ENCODE measurements at places on chromosomes 12 and 14.

- DNase-seq = no peak
These were observed 45.3 kb upstream of the NAA30 start for GRCh38 chr14:57345106-57345505.

GRCh38 chr12:9751204-9752144 lies 9.2 kb downstream of the CD69 start:
- no peak for DNase-seq

DNA sequence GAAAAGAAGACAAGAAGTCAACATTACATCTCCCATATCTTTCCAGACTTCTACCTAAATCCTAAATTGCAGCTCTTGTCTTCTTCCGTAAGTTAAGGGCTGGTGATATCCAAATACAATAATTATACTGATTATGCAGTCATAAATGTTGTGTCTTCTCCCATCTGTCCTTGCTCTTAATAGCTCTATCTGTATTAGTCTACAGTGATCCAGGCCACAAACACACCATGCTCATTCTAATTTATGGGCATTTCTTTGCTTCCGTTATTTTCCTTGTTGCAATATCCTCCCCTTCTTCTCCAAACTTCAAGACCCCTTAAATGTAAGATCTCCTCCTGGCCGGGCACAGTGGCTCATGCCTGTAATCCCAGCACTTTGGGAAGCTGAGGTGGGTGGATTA lies 3.7 kb upstream of the MDP1 start:
- DNase-seq = no peak

DNA sequence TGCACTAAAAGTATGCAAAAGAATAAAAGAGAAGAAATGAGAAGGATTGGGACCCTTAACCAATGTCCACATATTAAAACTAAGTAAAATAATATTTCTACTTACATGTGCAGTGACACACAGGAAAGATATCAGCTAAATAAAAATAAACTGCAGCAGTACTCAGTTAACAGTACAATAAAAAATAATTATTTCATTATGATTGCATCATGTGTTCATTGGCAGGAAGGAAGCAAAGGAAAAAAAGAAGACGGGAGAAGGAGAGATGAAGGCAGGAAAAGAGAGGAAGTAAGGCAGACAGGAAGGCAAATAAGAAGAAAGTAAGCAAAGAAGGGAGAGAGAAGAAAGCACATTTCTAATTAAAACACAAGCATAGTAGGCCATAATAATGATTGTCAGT lies 33.0 kb downstream of the RASSF9 start:
- DNase-seq = no peak

DNA sequence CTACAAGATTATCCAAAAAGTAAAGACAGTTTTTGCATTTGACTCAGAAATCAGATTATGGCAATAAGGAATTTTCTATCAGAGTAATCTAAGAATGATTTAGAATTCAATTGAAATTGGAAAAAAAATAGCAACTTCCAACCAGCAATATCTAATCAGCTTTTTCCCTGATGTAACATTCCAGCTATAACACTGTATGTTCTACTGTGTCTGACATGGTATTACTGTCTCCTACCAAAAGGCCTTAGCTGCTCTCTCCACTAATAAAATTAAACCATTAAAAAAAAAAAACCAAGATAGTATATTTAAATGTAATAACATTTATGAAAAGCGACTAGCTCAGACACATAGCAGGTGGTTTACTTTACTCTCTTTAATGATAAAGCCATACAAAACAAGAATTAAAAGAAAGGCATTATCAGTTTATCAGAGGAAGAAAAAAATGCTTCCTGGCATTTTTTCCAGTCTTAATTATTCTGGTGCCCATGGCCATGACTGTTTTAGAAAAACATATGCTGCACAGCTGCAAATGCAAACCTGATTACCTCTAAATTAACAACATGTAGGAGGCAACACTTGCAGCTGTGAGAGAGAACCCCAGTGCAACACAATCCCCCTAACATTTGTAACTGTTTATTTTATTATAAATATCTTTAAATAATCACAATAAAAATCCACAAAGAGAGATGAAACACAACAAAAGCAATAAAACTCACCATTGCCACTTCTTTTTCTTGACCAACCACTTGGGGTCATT lies 28.8 kb downstream of the PHLDA1 start:
- no peak for DNase-seq

DNA sequence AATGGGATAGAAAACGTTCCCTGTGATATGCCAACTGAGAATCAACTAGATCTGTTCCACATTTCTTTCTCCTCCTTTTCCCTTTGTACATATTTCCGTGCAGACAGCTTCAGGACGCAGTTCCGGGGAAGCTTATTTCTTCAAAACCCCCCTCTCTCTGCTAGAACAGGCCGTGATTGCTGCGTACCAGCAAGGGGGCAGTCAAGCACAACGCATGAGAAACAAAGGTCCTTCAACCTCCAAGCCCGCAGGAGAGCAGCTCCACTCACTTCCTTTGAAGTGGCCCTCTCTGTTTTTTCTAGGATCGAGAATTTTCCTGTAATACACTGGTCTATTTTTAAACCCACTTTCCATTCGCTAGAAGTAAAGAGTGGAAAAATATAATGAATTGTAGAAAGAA lies 80.8 kb downstream of the ZNF664 start:
- DNase-seq = peak; percentile 71

- no peak for DNase-seq
These were observed 26.1 kb downstream of the FGD6 start for GRCh38 chr12:95191060-95191696.

DNA sequence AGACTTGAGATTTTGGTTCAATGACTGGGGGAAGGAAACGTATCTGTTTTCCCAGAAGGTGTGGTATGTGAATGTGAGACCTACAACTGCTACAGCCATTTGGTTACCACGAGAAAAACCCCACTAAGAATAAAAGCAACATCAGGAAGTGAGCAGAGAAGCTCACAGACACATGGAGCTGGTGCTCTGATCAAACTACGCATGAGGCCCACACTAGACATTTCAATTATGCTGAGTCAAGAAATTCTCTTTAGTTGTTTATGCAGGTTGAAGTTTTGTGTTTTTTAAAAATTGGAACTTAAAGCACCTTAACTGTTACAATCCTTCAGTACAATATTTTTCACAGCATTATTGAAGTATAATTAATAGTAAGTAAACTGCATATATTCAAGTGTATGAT lies 8.9 kb upstream of the SPTLC2 start:
- no peak for DNase-seq

DNA sequence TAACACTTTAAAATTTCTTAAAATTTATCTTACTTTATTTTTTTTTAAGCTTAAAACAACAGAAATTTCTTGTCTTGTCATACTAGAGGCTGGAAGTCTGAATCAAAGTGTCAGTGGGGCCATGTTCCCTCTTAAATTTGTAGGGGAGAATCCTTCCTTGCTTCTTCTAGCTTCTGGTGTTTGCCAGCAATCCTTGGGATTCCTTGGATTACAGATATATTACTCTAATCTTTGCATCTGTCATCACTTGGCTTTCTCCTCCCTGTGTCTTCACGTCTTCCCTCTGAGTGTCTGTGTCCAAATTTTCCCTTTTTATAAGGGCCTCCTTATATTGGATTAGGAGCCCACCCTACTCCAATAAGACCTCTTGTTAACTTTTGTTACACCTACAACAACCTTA lies 135.6 kb upstream of the PTPRB start:
- no peak for DNase-seq

DNA sequence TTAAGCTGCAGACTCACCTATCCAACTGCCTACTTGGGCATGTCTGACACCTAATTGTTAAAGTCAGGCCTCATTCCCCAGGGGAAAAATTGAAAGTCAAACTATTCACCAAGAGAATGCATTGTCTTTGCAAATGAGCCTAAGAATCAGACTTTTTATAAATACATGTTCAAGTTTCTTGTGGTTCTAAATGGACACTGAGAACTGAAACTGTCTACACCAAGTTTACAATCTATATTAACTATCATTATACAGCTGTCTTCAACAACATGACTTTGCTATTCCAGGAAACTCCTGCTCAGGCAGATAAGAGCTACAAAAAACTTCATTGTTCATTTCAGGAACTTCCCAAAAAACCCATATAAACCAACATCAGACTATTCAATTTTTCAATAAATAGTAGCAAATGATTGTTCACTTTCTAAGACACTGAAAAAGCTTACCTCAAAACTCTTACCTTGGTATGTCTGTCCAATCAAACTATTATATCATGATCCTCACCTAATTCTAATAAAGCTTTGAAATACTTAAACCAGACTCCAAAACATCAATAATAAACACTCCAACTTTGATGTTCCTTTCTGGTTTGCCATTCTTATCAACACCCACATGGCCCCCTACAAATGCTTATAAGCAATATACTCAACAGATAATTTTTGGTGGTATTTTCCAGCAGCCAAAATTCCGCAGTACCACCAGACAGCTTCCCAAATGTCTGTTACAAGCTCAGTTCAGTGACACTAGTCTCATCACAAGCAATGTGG lies 24.2 kb downstream of the CDK17 start:
- DNase-seq = no peak

DNA sequence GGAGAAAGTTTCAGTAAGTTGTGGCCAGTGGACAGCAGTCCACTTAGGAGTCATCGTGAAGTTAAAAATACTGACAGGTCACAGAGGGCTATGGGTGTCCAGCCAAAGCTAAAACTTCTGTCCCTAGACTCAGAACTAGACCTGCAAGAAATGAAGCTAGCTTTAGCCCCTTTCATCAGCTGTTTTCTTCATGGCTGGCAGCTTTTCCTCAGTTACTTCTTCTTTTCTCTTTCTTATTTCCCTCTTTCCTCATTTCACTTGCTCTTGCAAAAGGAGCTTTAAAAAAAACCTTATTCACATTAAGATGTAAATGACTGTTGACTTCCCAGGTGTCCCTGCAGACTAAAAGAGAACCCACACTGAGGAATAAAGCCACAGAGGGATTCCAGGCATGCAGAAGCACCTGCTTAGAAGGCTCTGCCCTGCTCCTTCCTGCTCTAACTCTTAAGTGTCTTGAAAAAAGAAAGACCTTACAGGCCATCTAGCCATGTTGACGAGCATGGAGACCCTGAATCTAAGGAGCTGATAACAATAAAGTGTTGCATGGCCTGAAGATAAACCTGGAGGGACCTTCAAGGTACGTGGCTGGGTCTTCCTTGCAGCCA lies 69.7 kb upstream of the CCND2 start:
- DNase-seq = no peak

DNA sequence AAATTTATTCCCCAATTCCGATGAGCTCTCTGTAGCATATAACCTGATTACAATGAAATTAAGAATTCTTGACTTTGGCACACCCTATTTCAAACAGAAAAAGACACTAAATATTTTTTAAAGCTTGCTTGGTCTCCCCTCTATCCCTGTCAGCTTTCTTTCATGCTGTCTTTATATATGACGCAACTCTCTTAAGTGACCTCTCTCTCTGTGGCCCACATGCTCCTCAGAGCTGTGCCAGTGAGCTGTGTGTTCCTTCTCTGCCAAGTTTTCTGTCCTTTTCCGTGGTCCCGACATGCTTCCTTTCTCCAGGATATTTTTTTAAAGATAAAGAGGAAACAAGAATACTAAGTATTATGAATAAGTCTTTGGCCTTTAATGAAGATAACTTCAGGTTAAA lies 484.0 kb downstream of the ETNK1 start:
- no peak for DNase-seq

DNA sequence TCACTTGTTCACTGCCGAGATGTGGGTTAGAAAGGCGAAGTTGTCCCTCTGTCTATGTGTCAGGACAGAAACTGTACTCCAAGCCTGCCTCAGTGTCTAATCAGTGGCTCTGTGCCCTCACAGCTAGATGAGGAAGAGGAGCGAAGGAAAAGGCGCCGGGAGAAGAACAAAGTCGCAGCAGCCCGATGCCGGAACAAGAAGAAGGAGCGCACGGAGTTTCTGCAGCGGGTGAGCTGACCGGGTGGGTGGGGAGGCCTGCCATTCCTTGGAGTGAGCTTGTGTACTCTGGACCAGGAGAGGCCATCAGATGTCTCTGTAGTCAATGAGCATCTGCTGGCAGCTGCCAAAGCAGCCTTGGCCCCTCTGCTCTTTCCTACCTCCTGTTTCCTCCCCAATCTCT lies 33.5 kb downstream of the JDP2 start:
- no peak for DNase-seq

DNA sequence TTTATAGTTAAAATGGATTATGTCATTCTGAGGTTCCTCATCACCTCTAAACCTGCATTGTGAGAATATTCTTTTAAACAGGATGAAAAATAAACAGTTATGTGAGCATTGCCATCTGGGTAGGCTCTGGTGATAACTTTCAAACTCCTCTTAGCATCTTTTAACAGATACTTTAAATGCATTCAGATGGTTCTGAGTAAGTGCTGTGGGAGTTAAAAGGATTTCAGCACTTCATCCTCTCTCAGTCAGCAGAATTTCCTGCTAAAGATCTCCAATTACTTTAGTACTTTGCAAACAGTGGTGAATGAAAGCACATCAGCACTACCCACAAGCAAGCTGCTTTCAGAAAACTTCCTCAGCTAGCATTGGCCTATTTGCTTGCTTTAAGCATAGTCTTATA lies 59.3 kb upstream of the TMTC1 start:
- DNase-seq = no peak

DNA sequence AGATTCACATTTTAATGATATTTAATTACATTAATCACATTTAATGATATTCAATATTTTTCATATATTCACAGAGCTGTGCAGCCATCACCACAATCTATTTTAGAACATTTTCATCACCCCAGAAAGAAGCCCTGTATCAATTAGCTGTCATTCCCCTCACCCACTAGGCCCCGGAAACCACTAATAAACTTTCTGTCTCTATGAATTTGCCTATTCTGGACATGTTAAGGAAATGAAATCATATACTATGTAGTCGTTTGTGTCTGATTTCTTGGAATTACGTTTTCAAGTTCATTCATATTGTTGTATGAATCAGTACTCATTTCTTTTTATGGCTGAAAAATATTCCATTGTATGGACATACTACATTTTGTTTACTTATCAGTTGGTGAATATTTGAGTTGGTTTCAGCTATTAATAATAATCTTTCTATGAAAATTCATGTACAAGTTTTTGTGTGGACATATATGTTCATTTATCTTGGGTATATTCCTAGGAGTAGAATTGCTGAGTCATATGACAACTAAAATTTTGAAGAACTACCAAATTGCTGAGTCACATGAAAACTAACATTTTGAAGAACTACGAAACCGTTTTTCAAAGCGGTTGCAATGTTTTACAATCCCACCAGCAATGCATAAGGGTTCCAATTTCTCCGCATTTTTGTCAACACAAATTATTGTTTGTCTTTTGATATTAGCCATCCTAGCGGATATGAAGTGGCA lies 11.7 kb upstream of the OTOGL start:
- no peak for DNase-seq

Measured in skin of body (tissue), 3 donors.